ENCODE measurements at places on chromosomes 6 and 20.

DNA sequence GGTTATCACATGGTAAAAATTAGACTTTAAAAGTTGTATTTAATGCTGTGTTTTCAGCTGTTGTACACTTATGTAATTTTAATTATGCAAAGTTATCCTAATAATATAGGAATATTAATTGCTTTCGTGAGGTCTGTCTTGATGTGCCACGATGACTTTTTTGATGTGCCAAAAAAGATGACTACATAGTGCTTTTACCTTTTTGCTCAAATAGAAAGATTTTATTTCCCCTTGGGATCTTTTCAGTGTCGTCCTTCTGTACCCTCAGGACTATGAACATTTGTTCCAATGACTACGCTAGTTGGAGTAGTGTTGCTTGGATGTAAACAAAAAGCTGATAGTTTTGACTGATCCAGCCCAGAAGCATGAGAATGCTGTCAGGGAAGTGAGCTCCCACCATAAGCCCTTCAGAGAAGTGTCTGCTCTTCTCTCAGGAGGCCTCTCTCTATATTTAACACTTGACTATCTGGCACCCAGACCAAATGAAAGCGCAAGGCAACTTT, 1.2 kb upstream of the CD164 start:
- no peak for DNase-seq

GRCh38 chr6:4577406-4577805, 198.8 kb upstream of the CDYL start:
- no peak for DNase-seq

GRCh38 chr6:56549014-56549413, 93.7 kb downstream of the DST start:
- no peak for DNase-seq

GRCh38 chr6:1612299-1612973, 2.7 kb downstream of the FOXC1 start:
- no peak for DNase-seq

Measured in stimulated activated CD8-positive, alpha-beta memory T cell treated with anti-CD3 and anti-CD28 coated beads, Interleukin-2, amount 100 ng/mL, for 48 hours (primary cell).